ENCODE measurements at places on chromosomes 7 and 10.
A peak's percentile ranks its signal among the peaks of the same experiment; 100 is the strongest.

- DNase-seq, result no peak
Observed at GRCh38 chr7:132255898-132256297, 320.4 kb downstream of the PLXNA4 start.

- no peak for DNase-seq
Observed at GRCh38 chr7:139181404-139181803, 49.6 kb upstream of the UBN2 start.

DNA sequence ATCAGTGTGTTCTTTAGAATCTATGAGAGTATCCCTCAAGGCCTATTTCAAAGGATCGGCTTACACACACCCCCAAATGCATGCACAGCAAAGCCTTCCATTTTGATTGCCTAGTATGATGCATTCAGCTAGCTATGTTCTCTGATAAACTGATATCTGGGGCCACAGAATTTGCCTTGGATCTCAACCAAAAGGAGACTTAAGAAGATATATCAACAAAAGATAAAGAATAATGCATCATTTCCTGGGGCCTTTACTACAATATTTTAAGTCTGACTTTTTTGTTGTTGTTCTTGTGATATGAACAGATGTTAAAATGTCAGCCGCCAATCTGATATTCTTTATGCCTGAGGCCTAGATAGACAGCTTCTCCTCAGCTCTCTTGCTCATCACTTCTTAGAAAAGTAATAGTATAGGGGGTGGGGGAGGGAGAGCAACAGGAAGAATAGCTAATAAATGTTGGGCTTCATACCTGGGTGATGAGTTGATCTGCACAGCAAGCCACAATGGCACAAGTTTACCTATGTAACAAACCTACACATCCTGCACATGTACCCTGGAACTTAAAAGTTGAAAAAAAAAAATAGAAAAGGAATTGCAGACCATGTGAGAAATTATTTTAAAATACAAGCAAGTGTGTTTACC, 792.9 kb upstream of the GHITM start:
- DNase-seq, result no peak

DNA sequence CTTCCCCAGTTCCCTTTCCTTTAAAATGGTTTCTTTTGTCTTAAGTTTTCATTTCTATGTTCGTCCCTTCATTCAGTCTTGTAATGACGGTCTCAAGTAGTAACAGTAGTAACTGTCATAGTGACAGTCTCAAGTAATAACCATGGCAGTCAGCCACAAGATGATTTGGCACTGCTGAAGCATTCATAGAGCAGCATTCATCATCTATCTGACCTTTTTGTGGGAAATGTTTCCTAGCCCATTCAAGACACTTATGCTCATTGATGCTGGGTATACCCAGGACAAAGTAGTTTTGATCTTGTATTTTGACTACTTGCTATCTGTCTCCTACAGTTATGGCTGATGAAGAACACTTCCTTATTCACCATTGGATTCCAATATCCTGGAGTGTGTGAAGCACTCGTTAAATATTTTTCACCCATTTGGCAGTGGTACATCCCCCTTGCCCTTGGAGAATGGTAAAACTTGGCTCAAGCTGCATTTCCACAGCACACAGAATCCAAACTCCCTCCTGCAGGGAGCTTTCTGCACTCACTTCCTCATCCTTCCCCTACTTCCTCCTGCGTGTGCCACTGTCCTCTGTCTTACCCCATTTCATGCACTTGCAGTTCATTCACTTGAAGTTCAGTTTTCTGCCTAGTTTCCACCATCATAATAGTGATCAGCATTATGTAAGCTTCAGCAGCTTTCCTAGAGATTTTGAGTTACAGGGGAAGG, 19.0 kb downstream of the GIMAP4 start:
- DNase-seq, result no peak

DNA sequence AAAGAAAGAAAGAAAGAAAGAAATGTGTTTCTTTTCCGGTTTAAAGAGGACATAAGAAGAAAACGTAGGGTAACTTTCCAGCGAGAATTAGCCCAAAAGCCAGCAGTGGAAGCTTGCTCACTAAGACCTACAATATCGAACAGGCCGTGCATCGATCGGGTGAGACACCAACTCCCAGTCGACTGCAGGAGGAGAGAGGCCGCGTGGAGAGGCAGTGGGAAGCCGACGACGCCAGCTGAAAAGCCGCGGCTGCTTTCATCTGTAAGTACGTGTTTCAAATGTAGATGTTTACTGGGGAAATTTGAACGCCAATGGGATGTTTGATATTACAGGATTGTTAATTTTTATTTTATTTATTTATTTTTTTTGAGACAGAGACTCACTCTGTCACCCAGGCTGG, 28.6 kb upstream of the GIMAP8 start:
- no peak for DNase-seq

DNA sequence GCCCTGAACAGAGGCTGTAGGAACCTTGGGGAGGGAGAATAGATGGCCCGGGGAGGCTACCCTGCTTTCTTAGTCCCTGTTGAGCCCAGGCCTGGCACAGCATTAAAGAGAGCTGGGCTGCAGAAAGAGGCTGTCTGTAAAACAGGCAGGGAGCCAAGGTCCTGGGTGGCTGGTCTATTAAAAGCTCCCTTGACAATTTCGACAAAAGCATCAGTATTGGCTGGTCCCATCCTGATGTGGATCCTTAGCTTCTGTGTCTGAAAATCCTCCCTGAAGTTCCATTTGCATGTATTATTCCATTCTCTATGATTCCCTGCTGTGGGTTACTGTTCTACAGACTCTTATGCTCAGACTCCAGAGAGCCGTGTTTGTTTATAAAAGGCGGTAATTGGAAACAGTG, 158.5 kb downstream of the GALNT17 start:
- DNase-seq, result no peak

DNA sequence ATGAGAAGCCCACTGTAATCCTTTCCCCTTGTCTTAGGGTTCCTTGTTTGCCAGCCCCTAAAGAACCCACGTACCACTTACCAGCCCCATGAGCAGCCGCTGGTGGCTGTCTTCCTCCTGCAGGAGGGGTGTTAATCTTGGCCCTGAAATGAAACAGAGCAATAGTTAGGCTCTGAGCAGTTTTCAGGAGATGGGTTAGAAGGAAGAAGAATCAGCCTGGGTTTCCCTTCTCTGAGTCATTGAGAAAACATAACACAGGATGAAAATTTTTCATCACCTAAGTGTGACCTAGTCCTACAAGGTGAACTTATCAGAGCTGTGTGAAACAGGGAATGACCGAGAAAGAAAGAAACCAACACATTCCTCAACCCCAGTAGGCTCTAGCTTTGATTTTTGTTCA, 90.0 kb downstream of the GSAP start:
- no peak for DNase-seq

DNA sequence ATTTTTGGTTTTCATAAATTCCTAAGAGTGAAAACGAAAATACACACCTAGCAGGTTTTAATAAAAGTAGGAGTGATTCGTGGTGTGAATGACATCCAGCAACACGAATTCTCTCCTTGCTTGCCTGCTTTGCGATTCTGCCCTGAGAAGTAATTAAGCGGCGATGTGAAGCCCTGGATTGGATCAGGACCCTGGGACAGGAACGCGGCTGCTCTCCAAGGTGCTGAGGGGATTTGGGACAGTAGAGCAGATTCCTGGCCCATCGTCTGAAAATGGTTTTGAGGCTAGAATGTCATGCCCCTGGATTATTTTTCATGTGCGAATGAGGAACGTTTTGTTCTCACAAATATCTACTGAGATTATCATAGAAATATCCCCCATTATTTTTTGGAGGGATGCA, 7.8 kb downstream of the NPS start:
- DNase-seq, result no peak

- DNase-seq, result peak; percentile 32
Observed at GRCh38 chr7:28078036-28078901, 102.3 kb downstream of the JAZF1 start.

DNA sequence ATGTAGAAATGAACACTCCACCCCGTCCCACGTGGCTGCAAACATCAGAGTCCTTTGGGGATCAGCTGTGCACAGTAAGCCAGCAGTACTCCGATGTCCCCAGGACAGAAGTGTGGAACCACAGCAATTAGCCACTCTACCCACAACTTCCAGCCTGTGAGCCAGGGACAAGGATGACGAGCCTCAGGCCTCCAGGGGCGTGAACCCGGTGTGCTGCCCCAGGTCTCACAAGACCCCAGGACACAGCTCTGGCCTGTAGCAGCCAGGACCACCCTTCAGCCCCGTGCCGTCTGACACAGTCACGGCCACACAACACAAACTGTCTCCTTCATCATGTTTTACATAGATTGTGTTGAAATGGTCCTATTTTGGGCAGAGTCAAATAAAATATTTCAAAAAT, 113.0 kb upstream of the DIP2C start:
- DNase-seq, result no peak

GRCh38 chr7:130409712-130410072, 29.4 kb downstream of the CPA1 start:
- no peak for DNase-seq

DNA sequence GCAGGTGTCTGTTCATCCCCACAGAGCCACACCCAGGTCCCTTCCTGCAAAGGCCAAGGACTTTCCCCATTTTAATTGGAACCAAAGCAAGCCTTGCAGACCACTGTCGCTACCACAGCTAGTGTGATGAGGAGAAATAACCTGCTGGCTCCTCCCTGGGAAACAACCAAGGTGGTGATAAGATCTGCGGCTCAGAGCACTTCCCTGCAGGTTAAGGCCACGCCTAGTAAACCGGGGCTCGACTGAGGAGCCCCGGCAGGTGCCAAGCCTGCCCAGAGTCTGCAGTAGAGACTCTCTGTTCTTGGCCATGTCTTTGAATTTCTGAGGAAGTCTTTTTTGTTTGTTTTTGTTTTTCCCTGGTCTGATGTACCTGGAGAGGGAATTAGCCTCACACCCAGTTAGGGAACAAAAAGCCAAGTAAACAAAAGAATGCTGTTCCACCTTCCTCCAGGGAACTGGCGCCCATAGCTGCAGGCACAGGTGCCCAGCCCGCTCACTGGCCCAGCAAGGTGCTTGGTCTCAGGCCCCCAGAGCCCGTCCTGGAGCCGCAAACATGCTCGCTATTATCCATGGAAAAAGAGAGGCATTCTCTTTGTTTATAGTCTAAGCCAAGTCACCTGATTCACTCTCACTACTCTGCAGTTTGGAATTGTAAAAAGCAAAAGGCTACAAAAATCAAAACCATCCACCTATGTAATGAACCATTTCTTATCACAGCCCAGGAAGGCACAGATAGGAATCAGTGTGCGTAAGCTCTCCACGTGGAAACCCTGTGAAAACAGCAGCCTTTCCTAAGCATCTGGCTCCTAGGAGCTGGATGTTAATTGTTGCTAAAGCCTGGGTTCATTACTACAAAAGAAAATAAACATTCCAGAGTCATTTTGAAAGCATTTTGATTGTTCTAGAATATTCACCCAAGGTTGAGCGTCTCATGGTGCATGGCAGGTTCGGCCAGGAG, 2.7 kb downstream of the GPR146 start:
- DNase-seq, result no peak

- no peak for DNase-seq
Observed at GRCh38 chr10:29804025-29804852, 169.5 kb upstream of the SVIL start.

- DNase-seq, result no peak
Observed at GRCh38 chr7:158924956-158925355, 68.6 kb downstream of the DYNC2I1 start.

GRCh38 chr7:131250331-131250730, 77.3 kb upstream of the MKLN1 start:
- no peak for DNase-seq

GRCh38 chr10:38157270-38157685, 63.1 kb downstream of the ZNF37A start:
- DNase-seq, result no peak

DNA sequence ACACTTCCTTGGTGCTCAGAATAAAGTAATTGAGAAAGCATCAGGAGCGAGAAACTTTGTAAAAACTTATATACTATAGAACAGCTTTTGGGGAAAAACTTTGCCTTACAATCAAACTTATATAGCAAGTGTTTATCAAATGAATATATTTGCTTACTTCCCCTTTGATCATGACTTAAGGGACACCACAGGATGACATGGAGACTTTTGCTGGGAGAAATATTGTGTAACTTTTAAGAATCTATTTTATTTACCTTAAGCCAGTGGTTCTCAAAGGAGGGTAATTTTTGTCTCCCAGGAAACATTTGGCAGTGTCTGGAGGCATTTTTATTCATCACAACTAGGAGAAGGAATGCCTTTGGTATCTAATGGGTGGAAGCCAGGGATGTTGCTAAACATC, 173.8 kb upstream of the HABP2 start:
- no peak for DNase-seq

DNA sequence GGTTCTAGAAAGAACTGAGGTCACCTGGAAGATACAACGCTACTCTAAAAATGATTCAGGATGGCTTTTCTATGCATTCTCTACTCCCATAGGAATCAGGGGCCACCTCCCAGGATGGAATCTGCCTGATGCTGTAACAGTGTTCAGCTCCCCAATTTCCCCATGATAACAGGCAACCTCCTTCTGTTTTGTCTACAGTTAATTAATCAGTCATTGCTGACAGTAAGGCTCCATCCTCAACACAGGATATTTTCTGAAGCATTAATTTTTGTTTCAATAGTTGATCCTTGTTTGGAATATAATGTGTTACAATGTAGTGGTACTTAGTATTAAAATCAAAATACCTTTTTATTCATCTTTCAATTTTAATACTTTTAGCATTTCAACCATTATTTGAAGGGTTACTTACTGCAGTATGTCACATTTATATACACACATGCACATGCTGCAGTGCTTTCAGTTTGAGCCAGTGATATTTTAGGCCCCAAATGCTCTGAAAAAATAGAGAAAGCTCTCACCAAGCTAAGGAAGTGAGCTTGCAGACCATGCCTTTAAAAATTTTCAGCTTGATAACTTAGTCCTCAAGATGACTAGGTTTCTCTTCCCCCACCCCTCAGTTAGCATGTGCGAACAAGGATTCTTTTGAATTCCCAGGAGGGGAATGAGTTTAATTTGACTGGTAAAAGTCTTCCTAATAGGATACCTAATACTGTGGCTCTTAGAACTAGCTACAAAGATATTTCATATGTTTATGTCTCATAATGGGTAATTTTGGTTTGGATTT, 592 bp upstream of the PIK3CG start:
- DNase-seq, result no peak

DNA sequence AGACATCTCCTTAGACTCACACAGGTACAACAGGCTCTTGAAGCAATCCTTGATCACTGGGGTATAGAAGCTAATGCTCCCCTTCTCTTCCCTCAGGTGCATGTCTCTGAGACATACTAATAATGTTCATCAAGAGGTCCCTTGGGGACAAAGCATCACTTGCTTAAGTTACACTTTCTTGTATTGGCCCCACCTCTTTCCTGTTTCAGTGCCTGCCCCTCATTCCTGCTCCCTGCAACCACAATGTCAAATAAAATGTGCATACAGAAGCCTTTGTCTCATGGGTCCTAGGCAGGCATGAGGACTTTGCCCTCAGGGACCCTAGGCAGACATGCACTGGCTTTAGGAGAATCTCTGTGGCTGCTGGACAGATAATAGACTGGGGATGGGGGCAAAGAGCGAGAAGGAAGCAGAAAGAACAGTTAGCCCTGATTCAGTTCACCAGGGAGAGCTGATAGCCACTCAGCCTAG, 175.0 kb upstream of the NPY start:
- DNase-seq, result no peak

Data from stimulated activated CD4-positive, alpha-beta T cell treated with anti-CD3 and anti-CD28 coated beads, Interleukin-4, amount 100 ng/mL, for 4 hours (primary cell).